ENCODE measurements at places on chromosomes 3 and 15.

- DNase-seq, result no peak
These were observed at the start of gene IL17RE for GRCh38 chr3:9902372-9903237. Gene IL17RE, plus strand, starts transcription at chr3:9902848. Its CDS starts 85 bp downstream, at chr3:9902933.

GRCh38 chr3:12236351-12236750, 52.5 kb upstream of the PPARG start:
- no peak for DNase-seq

GRCh38 chr3:120013481-120013880, 80.8 kb downstream of the GSK3B start:
- no peak for DNase-seq

DNA sequence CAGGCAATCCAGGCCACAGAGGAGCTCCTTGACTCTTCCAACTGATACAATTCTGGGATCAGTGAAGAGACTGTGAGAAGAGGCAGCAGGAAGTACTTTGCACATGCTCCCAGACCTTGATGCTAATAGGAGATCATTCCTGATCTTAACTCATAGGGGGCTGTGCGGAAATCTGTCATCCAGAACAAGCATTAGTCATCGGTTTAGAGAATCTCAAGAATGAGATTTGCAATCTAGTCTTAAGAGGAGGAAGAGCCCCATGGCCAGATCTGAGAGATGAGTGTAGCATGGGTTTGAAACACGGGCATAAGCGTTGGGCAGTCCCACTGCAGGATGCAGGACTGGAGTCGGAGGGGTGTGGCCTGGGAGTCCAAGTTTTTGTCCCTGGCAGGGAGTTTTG, 1081.1 kb downstream of the NAALADL2 start:
- DNase-seq, result no peak

GRCh38 chr3:157956850-157957249, 149.4 kb downstream of the SHOX2 start:
- no peak for DNase-seq

DNA sequence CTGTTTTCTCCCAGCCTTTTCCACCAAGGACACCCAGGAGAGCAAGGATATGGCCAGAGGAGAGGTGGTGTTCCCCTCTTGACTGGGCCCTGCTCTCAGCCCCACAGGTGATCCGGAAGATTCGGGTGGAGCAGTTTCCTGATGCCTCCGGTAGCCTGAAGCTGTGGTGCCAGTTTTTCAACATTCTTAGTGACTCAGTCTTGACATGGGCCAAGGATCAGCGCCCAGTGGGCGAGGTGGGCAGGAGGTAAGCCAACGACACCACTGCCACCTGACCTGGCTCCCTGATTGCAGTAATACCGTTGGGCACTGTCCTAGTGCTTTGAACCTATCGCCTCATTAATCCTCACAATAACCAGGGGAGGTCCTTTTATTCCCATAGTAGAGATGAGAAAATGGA, 25.3 kb upstream of the SLC28A1 start:
- no peak for DNase-seq

- DNase-seq, result no peak
These were observed 89.2 kb downstream of the ECT2 start for GRCh38 chr3:172839679-172840078.

GRCh38 chr3:177193688-177194268, 3.5 kb downstream of the TBL1XR1 start:
- DNase-seq, result no peak

GRCh38 chr3:141972399-141972798, 96.0 kb downstream of the ATP1B3 start:
- no peak for DNase-seq

DNA sequence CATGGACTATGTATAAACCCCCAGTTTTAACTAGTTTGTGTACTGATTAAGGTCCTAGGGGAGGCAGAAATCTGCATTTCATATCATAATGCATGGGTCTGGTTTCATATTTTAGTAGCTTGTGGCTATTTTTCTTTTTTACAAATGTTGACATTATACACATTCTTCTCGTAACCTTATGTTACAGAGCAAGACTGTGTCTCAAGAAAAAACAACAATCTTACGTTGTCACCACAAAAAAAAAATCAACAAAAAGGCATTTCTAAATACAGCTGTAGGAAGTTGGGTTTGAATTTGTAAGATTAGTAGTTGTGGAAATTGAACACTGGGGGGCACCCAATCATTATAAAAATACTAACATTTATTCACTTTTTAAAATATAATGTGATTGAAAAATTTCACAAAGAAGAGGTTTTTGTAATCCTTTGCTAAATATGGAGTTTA, 17.9 kb downstream of the SERP1 start:
- DNase-seq, result no peak

GRCh38 chr3:39025222-39025970, 26.3 kb downstream of the SCN11A start:
- no peak for DNase-seq

Measured in central memory CD8-positive, alpha-beta T cell (primary cell).